Psoas muscle (tissue), 8 donors: ENCODE measurements at places on chromosomes 2 and 18. TPM values are rescaled to one million over a fixed set of nuclear protein-coding genes. Genes with fewer than 3 reads are reported as not detected.

GRCh38 chr2:4782647-4783046 is 909.5 kb upstream of the SOX11 start:
- no peak overlapping the region for H3K27ac ChIP-seq
- no peak overlapping the region for H3K4me3 ChIP-seq
- no peak for DNase-seq
- H3K27me3 ChIP-seq = no peaks in the 10 kb centered on the region
- H3K36me3 ChIP-seq = no peaks in the 10 kb centered on the region

The GAREM1 gene
- total RNA-seq = 7.2 TPM

The SKOR2 gene
- total RNA-seq = not detected

The AKAIN1 gene
- total RNA-seq = not detected

DNA sequence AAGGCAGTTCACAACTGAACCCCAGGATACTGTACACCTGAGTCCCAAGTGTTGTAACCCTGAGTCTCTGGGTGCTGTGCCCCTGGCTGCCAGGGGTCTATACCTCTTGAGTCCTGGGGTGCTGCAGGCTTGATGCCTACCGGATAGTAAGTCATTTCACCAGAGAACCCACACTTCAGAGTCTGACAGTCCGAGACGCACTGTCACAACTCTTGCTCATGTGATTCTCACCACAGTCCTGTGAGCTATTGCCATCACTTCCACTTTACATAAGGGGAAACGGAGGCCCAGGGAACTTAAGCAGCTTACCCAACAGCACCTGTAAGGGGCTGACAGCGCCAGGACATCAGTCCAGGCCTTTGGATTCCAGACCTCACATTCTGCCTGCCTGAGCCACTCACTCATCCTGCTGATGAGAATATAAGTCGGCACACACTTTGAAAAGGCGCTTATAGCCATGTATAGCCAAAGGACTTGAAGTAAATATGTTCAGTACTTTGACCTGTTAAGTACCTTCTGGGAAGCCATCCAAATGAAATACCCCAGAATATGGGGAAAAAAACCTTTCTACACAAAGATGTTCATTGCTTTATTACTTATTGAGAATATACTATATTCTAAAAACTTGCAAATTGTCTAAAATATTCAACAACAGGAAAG is 180.7 kb upstream of the ID2 start:
- no peaks in the 10 kb centered on the region for H3K27me3 ChIP-seq
- H3K36me3 ChIP-seq = no peaks in the 10 kb centered on the region
- no peak overlapping the region for H3K27ac ChIP-seq
- H3K4me3 ChIP-seq = no peak overlapping the region
- no peak for DNase-seq
- no peaks in the 10 kb centered on the region for H3K4me1 ChIP-seq

The LBH gene
- total RNA-seq = 11.1 TPM

DNA sequence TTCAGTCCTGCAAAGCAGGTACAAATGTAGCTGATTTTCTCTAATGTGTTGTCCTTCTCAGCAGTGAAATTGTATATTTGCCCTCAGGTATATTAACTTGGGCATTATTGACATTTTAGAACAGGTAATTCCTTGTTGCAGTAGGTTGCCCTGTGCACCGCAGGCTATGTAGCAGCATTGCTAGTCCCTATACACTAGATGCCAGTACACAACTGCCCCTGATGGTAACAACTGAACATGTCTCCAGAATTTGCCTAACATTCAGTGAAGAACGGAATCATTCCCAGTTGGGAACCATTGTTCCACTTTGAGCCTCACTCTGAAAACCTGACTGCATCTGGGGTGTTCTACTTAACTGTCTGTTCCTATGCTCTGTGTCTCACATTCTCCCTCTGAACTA is 23.1 kb upstream of the TFPI start:
- H3K27me3 ChIP-seq = no peaks in the 10 kb centered on the region
- no peak overlapping the region for H3K4me3 ChIP-seq
- H3K4me1 ChIP-seq = peaks cover 4% of the 10 kb centered on the region
- DNase-seq = no peak

DNA sequence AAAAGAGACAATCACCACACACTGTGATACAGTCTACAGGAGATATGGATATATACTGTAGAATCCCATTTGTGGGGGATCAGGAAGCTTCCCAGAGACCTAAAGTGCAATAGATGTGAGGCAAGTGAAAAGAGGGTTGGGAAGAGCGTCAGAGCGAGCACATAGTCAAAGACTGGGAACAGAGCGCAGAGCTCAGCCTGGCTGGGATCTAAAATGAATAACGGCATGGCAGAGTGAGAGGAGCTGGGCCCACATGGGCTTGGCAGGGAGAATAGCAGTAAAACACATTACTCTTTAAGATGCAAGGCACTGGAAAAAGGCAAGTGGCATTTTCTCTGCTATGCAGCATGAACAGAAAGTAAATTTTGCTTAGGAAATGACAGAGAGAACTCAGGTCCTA is 52.4 kb upstream of the BCL11A start:
- H3K4me3 ChIP-seq = no peak overlapping the region
- no peak for DNase-seq
- no peaks in the 10 kb centered on the region for H3K36me3 ChIP-seq
- no peaks in the 10 kb centered on the region for H3K27me3 ChIP-seq
- H3K27ac ChIP-seq = no peak overlapping the region

- no peak overlapping the region for H3K4me3 ChIP-seq
- H3K27me3 ChIP-seq = no peaks in the 10 kb centered on the region
- no peak for DNase-seq
- no peaks in the 10 kb centered on the region for H3K36me3 ChIP-seq
These were observed 315.9 kb upstream of the LRATD1 start for GRCh38 chr2:14316594-14316993.
